ENCODE measurements at places on chromosomes 5 and 9.

- DNase-seq: no peak
Measured at GRCh38 chr5:102591650-102592049, 92.8 kb upstream of the SLCO6A1 start.

GRCh38 chr5:61440086-61440485 is 108.0 kb downstream of the ZSWIM6 start:
- DNase-seq: no peak

DNA sequence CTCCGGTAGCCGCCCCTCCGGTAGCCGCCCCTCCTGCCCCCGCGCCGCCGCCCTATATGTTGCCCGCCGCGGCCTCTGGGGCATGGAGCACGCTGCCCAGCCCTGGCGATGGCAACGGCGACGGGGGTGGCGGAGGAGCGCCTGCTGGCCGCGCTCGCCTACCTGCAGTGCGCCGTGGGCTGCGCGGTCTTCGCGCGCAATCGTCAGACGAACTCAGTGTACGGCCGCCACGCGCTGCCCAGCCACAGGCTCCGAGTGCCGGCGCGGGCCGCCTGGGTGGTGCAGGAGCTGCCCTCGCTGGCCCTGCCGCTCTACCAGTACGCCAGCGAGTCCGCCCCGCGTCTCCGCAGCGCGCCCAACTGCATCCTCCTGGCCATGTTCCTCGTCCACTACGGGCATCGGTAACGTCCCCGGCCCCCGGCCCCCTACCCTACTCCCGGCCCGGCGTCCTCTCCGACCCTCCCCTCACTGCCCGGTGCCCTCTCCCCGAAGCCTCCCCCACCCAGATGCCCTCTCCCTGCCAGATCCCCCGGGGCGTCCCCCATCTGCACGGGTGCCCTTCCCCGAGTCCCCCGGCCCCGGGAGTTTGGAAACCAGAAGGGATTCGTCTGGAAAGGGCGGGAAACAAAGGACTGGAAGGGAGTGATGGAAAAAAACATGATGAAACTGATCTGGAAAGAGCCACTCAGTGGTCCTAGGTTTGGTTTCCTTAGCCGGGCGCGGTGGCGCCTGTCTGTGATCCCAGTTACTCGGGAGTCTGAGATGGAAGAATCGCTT is 417 bp downstream of the SRD5A1 start:
- DNase-seq: peak; percentile 42

DNA sequence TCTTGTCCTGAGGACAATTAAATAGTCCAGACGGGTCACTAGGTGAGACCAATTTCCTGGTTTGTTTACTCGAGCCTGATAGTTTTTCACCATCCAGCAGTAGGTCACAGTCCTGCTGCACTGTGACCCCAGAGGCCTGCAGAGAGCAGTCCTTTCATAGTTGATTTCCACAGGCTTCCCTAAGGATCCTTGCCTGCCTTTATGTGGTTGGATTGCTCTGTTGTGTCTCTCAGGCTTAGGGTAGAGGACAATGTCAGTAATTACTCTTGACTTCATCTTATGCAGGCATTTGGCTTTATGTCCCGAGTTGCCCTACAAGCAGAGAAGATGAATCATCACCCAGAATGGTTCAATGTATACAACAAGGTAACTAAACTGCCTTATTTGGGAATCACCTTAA is 9.0 kb upstream of the CATSPER3 start:
- DNase-seq: no peak

- DNase-seq: peak; percentile 20
Measured at GRCh38 chr5:68214482-68215207, 911 bp upstream of the PIK3R1 start.

- no peak for DNase-seq
Measured at GRCh38 chr9:121837113-121837961, 185.9 kb downstream of the DAB2IP start.

GRCh38 chr9:92965759-92966517 is 18.6 kb downstream of the FGD3 start:
- DNase-seq: no peak

DNA sequence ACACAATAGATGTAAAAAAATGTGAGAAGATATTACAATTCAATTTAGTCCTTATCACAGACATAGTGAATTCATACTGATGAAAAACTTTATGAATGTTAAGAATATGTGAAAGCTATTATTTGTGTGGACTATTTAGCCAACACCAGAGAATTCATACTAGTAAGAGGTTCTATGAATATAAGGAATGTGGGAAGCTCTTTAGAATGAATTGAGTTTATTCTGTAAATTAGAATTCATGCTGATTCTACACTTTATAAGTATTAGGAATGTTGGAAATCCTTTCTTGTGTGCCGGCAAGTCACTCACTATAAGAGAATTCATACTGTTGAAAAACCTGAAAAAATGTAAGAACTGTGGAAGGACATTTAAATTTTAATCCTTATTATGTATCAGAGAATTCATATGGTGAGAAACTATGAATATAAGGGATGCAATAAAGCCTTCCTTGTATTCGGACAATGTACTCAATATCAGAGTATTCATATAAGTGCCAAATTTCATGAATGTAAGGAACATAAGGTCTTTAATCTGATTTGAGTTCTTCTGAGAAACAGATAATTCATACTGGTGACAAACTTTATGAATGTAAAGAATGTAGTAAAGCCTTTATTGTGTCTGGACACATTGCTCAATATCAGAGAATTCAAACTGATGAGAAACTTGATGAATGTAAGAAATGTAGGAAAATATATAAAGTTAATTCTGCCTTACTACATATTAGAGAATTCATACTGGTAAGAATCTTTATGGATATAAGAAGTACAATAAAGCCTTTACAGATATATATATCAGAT is 21.6 kb upstream of the PCDHA1 start:
- DNase-seq: peak; percentile 8

DNA sequence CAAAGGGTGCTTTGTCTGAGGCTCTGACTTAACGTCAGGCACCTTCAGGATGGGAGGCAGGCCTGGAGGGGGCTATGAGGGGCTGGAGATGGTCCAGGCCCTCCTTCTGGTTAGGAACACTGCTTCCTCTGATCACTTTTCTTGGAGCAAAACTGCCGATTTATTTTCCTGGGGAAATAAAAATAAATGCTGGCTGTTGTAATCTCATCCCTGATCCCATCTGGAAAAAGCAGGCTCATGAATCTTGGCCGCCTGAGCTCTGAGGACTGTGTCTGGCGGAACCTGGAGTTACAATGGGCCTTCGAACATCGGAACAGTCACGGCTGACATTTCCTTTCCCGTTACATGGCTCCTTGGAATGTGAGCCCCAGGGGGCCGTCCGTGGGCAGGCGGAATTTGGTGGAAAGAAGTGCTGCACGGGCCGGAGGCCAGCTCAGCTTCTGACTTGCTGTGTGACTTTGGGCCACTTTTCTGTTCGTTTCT is 157.8 kb downstream of the RGS3 start:
- DNase-seq: no peak

DNA sequence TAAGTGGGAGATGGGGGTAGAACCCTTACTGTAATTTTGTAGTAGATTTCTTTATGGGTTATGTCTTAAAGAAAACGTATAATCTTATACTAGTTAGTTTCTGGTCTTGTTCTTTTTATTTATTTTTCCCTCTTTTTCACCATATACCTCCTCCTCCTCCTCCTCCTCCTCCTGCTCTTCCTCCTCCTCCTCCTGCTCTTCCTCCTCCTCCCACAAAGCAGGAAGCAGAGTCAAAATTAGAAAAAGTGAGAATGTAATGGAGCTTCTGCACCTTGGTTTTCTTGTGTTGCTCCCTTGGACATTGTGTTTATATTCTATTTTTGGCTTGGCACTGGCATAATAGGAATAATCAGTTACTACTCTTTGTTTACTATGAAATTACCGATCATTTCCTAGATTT is 4.5 kb downstream of the MACIR start:
- no peak for DNase-seq

DNA sequence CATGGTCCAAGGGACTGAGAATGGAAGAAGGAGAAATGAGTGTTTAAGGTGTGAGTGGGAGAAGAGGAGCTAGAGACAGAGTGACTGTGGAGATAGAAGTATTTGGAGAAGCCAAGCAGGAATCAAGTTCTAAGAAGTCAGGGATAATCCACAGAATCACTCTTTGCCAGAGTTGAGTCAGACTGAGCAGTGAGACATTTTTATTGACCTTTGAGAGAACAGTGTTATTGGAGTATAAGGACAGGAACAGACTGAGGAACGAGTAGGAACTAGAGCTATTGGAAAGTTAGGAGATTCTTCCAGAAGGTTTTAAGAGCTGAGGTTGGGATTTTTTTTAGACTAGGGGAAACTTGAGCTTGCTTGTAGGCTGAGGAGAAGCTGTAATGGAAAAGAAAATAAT is 37.2 kb downstream of the RCL1 start:
- DNase-seq: no peak

DNA sequence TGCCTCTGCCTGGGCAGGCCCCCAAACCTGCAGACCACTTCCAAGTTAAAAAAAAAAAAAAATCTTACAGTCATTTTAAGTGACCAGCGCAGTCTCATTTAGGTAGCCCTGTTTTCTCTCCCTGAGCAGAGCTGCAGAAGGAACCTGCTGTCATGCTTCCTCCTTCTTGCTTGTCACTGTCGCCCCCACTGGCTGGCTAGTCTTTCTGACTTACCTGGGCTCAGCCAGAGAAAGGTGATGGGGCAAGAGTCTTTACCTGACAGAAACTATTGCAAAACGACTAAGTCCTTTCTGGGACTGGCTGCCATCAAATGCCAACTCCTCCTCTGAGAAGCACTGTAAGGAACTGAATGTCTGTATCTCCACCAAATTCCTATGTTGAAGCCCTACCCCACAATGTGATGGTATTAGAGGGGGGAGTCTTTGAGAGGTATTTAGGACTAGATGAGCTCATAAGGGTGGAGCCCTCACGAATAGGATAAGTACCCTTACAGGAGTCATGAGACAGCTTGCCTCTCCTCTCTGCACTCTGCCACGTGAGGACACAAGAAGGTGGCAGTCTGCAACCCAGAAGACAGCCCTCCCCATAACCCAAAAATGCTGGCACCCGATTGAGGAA is 58.4 kb upstream of the SHC3 start:
- DNase-seq: no peak

- no peak for DNase-seq
Measured at GRCh38 chr5:160788102-160788660, 63.8 kb downstream of the ATP10B start.

- DNase-seq: no peak
Measured at GRCh38 chr5:147704544-147704943, 78.0 kb downstream of the JAKMIP2 start.

DNA sequence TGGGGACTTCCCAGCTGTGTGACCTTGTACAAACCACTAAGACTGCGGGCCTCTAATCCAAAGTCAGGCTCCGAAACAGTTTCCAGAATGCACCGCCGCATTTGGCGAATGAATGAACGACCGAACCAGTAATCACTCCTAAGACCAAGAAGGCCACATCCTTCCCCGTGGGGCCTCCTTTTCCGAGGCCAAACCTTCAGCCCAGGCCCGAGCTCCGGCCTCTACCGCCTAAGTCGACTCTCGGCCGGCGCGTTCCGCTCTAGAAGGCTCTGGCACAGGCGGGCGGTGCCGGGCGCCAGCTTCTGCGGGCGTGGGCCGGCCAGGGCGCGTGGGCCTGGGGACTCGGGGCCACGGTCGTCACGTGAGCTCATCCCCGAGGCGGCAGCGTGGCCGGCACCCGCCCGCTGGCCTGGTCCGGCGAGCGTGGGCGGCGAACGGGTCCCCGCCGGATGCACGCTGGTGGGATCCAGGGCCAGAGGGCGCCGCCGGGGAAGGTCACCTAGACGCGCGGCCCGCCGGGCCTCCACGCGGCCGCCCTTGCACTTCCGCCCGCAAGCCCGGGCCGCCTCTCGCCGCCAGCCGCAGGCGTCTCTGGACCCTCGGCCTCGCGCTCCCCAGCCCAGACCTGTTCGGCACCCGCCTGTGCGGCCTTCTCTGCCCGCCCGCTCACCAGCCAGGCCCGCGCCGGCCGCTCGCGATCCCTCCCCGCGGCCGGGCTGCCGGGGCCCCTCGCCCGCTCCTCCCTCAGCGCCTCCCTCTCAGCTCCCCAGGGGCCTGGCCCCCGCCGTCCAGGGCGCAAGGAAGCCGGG is 754 bp downstream of the VDAC1 start:
- peak; percentile 65 for DNase-seq

DNA sequence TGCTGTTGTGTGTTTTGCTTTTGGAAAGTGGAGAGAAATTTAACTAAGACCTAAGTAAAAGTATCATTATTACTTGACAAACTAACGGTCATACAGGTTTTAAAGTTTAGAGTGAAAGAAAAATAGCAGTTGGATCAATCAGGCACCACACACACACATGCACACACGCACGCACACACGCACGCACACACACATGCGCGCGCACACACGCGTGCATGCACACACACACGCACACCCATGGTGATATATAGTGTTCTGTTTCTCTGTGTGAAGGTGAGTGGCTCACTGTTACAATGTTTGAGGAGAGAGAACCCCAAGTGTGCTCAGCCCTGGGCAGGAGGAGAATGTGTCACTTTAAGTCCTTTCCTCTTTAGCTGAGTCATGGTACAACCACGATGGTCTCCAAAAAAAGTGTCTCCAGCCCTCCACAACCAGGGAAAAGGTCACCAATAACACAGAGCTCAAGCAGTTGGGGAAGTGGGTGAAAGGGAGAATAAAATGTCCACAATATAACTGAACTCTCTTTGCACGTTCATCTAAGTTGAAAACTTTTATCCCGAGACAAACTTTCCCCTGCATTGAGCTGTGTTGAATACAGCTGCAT is 3.2 kb downstream of the ZNF366 start:
- DNase-seq: no peak

DNA sequence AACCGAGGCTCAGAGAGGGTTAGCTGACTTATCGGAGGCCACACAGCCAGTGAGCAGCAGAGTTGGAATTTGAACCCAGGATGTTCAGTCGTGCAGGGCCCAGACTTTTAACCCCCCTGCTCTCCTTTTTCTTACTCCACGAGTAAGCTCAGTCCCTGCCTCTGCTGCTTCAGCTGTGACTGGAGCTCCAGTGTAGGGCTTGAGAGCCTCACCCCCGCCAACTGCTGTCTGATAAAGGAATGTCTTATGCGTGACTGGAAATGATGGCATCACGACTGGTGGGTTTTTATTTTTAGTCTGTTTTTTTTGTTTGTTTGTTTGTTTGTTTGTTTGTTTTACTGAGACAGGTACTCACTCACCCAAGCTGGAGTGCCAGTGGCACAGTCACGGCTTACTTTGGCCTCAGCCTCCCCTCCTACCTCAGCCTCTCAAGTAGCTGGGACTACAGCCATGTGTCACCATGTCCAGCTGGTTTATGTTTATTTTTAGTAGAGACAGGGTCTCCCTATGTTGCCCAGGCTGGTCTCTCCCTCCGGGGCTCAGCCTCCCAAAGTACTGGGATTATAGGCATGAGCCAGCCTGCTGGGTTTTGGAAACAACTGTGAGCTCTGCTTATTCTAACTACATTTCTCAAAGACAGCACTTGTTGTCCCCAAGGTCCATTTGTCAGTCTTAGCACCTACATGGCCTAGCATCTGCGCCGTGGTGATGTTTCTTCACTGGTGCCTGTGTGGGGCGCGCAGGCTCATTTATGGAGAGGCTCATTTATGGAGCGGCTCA is 52.5 kb upstream of the NCS1 start:
- no peak for DNase-seq

DNA sequence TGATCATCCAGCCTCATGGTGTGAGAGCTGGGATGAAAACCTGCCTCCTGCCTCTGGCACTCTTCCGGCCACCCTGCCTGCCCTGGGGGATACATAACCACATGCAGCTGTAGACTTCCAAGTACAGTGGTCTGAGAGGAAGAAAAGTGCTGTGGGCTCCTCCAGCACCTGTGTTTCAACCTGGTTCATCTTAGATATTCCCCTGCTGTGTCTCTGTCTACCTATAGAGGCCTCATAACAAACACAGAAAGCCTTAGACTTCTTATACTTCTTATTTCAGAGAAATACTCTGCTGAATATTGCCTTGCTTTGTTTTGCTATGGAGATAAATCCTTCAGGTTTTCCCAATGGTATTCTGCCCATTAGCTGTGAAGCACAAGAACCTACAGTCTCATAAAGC is 19.6 kb upstream of the TNFAIP8 start:
- peak; percentile 78 for DNase-seq
